ENCODE measurements at places on chromosomes 7 and 10. TPM values are rescaled to one million over a fixed set of nuclear protein-coding genes. Genes with fewer than 3 reads are reported as not detected.

ZNF425 gene
- 1.4 TPM for total RNA-seq

- no peak for DNase-seq
Measured at GRCh38 chr7:8443576-8444467, 10.4 kb downstream of the NXPH1 start.

DNA sequence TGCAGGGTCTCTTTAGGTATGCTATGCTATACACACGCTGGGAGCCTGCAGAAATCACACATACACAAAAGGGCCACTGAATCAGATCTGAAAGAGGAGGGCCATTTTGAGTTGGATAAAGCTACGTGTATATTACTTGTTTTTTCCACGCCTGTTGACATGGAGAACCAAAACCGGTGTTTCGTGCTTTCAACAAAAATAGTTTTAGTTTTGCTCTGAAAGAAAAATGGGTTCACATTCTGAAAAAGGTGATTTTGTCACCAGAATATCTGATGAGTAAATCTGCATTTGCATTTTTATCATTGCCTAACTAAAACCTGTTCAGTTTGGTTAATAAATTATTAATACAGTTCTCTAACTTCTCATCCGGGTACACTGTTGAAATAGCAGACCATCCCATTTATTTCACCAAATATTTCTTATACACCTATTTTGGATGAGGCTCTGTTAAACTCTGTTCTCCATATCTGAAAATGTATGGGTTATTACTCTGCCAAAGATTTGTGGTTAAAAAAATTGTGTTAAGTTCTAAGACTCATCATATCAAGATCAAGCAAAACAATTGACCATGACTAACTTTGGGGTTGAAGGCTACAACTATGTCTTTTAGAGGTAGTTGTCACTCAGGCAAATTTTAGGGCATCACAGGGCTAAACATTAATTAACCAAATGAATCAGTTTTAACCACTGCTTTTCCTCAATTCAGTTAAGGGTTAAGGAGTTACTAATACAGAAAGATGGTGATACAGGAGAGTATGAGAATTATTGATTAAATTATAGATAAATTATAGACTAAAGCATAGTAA is 101.2 kb upstream of the RPA3 start:
- DNase-seq = no peak

DNA sequence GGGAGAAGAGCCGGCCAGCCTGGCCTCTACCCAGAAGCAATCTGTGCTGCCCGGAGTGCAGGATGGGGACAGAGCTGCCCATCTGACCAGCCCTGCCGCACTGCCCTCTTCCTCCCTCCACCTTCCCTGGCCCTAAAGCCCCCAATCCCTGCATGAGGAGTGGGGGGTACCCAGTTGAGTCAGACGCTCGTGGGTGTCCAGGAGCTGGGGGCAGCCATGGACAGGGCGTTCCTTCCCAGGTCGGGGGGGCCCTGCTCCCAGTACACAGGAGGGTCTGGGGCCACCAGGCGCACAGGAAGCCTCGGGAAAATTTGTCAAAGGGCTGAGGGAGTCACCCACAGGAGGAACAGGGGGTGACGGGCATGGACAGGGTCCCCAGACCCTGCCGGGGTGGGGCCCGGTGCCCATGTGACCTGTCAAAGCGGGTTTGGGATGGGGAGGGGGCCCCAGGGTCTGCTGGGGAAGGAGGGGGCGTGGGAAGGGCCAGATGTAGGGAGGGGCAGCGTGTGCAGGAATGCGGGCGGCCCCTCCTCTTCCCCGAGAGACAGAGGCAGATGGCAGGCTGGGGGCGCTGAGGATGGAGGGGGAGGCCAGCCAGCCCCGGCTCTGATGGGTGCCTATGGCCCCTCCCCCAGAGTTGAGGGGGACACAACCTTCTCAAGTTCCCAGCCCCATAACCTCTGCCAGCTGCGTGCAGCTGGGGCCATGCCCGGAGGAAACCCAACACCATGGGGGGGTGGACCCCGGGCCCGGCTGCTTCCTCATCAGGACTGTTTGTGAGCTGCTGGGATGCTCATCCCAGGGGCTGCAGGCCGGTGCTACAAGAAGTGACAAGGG is 21.5 kb upstream of the GRIFIN start:
- no peak for DNase-seq

GRCh38 chr10:100103581-100103980 is 21.9 kb upstream of the CPN1 start:
- no peak for DNase-seq
